ENCODE measurements at places on chromosomes 2 and 18. TPM values are rescaled to one million over a fixed set of nuclear protein-coding genes. Genes with fewer than 3 reads are reported as not detected.

IL1F10 gene
- total RNA-seq, result not detected

MAB21L4 gene
- not detected for total RNA-seq

DNAH6 gene
- total RNA-seq, result under 0.01 TPM

COBLL1 gene
- total RNA-seq, result 5.1 TPM

CACNB4 gene
- 2.1 TPM for total RNA-seq

NT5DC4 gene
- total RNA-seq, result not detected

C2orf80 gene
- total RNA-seq, result not detected

FAP gene
- total RNA-seq, result 96.1 TPM

OSR1 gene
- total RNA-seq, result 17.7 TPM

LYG2 gene
- not detected for total RNA-seq

OSBPL1A gene
- 73.3 TPM for total RNA-seq

OSBPL6 gene
- total RNA-seq, result 2.1 TPM

TNFRSF11A gene
- 0.66 TPM for total RNA-seq

LGALSL gene
- total RNA-seq, result 3.1 TPM

SRSF7 gene
- total RNA-seq, result 118 TPM

RSAD2 gene
- total RNA-seq, result 1.7 TPM

STK36 gene
- total RNA-seq, result 32.1 TPM

B3GNT7 gene
- 0.17 TPM for total RNA-seq

UPP2 gene
- not detected for total RNA-seq

LTBP1 gene
- total RNA-seq, result 190 TPM

SPP2 gene
- total RNA-seq, result not detected

SERPINB10 gene
- total RNA-seq, result not detected

ACAA2 gene
- 51.6 TPM for total RNA-seq

SCN2A gene
- total RNA-seq, result 2.1 TPM

MFSD2B gene
- 0.17 TPM for total RNA-seq

AQP12A gene
- not detected for total RNA-seq

ABCA12 gene
- under 0.01 TPM for total RNA-seq

FHL2 gene
- 120 TPM for total RNA-seq

ARHGEF4 gene
- 0.83 TPM for total RNA-seq

ECEL1 gene
- not detected for total RNA-seq

IL36B gene
- not detected for total RNA-seq

TEKT4 gene
- total RNA-seq, result not detected

RNF144A gene
- total RNA-seq, result 0.17 TPM

MC2R gene
- not detected for total RNA-seq

ABCG8 gene
- total RNA-seq, result not detected

DSG2 gene
- total RNA-seq, result 0.33 TPM

FAM124B gene
- not detected for total RNA-seq

MFF gene
- total RNA-seq, result 77.9 TPM

WNT6 gene
- not detected for total RNA-seq

RNMT gene
- 17.2 TPM for total RNA-seq

ADD2 gene
- total RNA-seq, result 2.5 TPM

GAL3ST2 gene
- not detected for total RNA-seq

PROM2 gene
- 0.26 TPM for total RNA-seq

FIGN gene
- 1.5 TPM for total RNA-seq

FAM237A gene
- total RNA-seq, result not detected

TMEFF2 gene
- total RNA-seq, result 0.33 TPM

Measured in fibroblast of lung (primary cell).